ENCODE measurements at places on chromosomes 5 and 9.

GRCh38 chr5:126415789-126416188 lies 7.4 kb upstream of the GRAMD2B start:
- no peak for DNase-seq

- DNase-seq, result no peak
These were observed 14.0 kb upstream of the MLANA start for GRCh38 chr9:5876711-5877110.

- DNase-seq, result peak; percentile 11
These were observed 61.4 kb downstream of the FOXD1 start for GRCh38 chr5:73387149-73387591.

DNA sequence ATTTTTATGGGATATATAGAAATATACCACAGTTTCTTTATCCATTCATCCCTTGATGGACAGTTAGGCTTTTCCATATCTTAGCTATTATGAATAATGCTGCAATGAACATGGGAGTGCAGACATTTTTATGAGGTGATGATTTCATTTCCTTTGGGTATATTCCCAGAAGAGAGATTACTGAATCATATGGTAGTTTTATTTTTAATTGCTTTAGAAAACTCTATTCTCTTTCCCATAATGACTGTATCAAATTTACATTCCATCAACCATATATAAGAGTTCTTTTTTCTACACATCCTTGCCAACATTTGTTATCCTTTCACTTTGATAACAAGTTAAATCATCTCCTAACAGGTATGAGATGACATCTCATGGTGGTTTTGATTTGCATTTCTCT lies 821.6 kb downstream of the TLE1 start:
- DNase-seq, result no peak

- DNase-seq, result no peak
These were observed 401.3 kb downstream of the ENC1 start for GRCh38 chr5:74239261-74239660.

- DNase-seq, result no peak
These were observed 69.3 kb downstream of the ALDH7A1 start for GRCh38 chr5:126525630-126526245.

DNA sequence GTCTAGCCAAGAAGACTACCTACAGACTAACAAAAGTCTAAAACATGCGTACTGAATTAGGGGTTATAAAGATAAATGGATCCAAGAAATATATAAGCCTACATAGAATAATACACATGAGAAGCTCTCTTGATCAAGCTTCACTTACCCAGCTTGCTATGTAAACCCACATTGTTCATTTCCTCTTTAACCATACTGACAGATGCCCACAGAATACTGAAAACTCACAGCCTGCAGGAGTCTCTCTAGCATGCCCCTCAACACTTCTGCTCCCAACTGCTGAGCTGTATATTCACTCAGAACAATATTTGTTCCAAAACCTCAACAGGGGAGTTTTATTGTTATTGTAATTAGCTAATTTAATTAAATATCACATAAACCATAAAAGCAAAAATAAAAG lies 52.4 kb downstream of the RFX3 start:
- no peak for DNase-seq

DNA sequence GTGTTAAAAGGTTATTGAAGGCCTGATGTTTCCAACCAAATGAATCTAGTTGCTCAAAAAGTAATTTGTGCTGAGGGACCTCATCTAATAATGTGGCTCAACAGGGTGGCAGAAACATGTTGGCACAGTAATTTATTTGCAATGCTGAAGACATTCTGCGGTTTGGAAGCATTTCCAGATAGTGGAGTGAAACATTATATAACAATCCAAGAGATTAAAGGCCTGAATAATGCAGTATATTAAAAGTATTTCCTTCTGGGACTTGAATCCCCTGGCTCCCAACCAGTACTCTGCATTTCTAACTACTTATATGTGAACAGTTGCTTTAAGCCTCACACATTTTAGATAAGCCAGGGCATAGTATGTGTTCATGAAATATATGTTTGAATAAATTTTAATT lies 25.9 kb upstream of the ALDH1A1 start:
- no peak for DNase-seq

DNA sequence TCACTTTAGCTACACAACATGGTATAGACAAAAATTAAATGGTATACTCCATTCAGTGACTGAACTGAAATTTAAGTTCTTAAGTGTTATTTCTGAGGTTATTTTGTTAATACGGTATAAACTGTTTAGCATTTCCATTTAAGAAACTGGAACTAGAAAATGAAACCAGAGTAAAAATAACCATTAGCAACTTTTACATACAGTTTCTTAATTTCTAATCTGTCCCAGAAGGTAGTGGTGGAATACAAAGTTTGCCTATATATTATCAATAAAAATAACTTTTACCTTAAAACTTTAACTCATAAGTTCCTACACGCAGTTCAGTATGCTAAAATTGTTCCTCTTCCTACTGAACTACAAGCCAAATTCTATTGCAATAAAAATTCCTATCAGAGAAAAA lies 10.3 kb downstream of the GOLPH3 start:
- no peak for DNase-seq

DNA sequence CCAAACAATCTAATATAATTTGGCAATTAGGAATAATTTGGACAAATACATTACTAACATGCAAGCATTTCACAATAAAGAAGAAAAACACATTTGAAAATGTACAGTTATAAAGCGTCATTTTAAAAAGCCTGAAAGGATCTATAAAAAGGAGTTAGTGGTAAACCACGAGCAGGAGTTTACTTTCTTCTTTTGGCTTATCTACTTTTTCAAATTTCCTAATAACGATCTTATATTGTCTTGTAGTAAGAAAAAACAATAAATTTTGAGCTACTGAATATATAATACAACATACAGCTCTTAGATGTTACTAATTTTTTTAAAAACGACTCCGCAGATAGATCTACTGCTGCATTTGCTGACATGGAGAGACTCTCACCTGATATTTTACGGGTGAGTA lies 79.9 kb downstream of the SMIM23 start:
- no peak for DNase-seq

DNA sequence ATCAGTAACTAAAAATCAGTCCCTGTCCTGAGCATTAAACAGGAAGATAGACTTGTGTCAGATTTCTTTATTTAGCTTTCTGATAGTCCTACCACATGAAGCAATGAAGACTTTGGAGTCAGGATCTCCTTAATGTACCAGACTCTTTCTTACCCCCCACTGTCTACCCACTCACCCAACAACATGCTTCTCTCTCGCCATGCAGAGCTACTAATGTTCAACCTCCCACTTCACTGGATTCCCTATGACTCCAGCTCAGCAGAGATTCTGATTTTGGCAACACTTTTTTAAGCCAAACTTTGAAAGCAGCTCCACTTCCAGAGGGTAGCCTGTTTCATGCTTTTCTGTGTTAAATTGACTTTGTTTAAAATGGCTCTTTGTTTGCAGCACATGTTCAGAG lies 50.8 kb downstream of the GPR21 start:
- DNase-seq, result no peak

GRCh38 chr5:73799401-73799972 lies 173.5 kb downstream of the ARHGEF28 start:
- no peak for DNase-seq
